ENCODE measurements at places on chromosomes 12 and 14.

- DNase-seq = no peak
These were observed 355.1 kb upstream of the CCDC196 start for GRCh38 chr14:66131111-66131510.

GRCh38 chr14:99809859-99810558, 16.8 kb downstream of the EML1 start:
- no peak for DNase-seq

GRCh38 chr14:103155010-103155409, 31.7 kb downstream of the TNFAIP2 start:
- no peak for DNase-seq

DNA sequence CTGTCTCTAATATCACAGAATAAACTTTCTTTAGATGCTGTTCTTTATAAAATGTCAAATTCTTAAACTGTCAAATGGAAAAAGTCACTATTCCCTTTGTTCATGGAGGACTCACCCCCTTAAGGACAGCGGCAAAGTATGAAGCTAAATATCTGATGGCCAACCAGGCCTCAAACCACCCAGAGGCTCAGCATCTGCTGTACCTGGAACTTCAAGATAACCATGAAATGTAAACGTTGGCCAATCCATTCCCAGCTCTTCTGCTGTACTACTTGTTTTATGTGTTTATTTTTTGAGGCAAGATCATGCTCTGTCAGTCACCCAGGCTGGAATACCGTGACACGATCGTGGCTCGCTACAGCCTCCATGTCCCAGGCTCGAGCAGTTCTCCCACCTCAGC, 15.7 kb downstream of the RFC5 start:
- DNase-seq = no peak

GRCh38 chr12:68814490-68815231, 6.7 kb downstream of the MDM2 start:
- no peak for DNase-seq

DNA sequence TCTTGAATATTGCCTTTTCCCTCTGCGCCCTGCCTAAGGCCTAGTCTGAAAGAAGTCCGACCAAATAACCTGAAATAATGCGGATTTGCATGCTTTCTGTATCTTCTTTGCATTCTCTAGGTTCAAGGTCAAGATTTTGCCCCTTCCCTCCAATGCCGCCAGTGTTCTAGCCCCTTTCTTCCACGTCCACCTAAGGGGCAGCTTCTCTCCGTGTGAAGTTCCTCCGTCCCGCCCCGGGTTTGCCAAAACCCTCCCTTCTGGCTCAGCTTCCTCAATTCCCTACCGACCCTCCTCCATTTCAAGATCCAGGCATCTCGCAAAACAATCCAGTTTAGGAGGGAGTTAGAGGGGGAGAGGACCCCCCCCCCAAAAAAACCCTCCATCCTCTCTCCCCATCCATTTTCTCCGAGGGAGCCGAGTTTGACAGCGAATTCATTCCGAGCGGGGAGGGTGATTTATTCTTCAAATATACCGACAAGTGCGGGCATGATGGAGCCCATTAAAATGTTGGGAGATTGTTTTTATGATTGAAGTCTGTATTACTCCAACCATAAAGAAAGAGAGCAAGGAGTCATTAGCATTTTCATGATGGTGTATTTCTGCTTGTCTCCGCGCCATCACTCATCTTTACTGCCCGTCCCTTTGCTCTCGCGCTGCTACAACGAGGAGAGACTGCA, 20.9 kb upstream of the ATP5MC2 start:
- no peak for DNase-seq

GRCh38 chr14:75333606-75334548, 55.2 kb downstream of the FOS start:
- peak; percentile 39 for DNase-seq

DNA sequence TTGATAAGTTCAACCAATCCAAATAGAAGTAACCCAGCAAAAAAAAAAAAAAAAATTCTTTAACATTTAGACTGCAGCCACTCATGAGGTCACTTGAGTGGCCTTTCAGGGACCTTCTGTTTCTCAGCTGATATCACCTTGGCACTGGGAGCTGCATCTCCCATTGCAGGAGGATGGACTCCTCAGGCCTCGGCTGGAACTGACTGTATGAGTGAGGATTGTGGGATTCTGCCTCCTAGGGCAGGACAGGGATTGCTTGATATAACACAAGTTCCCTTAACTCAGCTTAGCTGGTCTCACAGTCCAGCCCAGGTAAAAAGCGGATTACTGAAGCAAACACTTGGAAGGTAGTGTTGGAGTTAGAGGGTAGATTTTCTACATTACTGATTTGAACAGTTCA, 3.5 kb upstream of the GUCY2C start:
- DNase-seq = no peak

- no peak for DNase-seq
These were observed 73.9 kb downstream of the TGFB3 start for GRCh38 chr14:75907756-75908359.

Data from GM12891 (cell line).